Activated T-helper 1 cell treated with anti-CD3 and anti-CD28 coated beads, Interleukin-2, amount 50 U/mL, for 16 hours (primary cell): ENCODE measurements at places on chromosomes 4 and X.

DNA sequence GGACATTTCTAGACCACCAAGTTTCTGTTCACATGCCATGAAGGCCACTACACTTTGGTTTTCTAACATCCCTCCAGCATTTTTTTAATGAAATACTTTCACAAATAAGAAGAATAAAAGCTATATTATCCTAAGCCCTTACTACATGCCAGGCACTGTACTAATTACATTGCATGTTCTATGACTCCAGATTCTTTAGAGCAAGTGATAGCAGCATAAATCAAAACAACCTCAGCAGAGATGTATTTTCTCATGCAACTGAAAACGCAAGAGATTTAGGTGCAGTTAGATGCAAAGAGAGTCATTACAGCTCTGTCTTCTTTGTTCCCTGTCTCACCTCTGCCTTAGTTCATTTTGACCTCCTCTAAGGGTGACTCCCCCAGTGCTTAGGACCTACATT lies 230.0 kb downstream of the LDB2 start:
- DNase-seq, result no peak

GRCh38 chr4:184817494-184818215 lies 8.1 kb downstream of the ACSL1 start:
- DNase-seq, result no peak

DNA sequence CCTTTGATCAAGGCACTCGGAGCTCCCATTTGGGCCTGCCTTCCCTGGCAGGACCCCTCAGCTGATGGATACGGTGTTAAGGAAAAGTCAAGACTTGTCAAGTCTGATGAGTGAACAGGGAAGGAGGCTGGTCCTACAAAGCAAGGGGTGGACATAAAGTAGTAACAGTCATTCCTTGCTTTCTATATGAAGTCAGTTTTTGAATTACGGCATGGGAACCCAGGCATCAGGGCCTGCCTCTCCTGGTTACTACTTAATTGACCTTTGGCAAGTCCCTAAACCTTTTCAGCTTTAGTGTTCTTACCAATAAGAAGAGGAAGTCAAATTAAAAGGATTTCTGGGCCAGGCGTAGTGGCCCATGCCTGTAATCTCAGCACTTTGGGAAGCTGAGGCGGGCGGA lies 7.0 kb downstream of the CHST7 start:
- DNase-seq, result no peak

DNA sequence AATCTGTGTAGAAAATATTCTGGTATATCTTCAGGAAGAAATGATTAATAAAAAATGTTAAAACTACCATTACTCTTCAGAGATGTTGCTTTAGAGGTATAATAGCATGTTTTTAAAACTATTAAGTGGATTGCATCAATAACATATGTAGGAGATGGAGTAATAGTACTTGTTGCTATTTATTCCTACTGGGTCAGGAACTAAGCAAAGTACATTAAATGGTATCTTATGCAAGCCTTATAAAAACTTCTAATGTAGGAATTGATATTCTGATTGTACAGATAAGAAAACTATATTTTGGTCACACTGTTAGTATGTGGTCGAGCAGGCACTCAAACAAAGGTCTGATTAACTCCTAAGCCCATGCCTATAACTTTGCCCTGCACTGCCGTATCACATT lies 31.4 kb upstream of the PDLIM5 start:
- DNase-seq, result no peak

GRCh38 chr4:55458611-55459010 lies 62.9 kb downstream of the TMEM165 start:
- no peak for DNase-seq

DNA sequence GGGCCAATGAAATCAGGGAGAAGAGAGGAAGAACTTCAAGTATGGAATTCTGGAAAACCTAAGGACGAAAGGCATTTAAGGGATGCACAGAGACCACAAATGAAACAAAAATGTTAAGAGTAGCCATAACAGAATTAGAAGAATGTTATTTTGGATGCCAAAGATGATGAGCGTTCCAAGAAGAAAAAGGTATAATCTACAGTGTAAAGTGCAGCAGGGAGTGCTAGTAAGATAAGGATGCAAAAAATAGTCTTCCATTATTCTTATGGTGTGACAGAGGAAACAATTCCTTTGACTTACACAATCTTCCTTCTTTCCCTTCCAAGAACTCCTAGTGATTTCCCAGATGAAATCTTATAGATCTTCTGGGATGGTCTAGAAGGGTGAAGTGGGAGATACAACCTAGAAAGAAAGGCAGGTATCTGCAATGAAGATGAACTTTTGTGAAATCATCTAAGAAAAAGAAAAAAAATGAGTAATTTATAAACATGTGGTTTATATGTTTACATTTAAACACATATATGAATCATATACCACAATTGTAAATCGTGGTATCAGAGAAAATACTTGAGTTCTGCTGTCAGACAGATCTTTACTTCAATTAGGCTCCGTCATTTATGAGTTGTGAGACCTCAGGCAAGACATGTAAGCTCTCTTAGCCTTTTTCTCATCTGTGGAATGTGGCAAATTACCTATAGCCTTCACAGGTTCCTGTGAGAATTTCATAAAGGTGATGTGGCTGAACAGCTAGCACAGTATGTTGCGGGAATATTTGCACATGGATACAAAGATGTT lies 8.1 kb downstream of the MORF4L2 start:
- DNase-seq, result no peak

- no peak for DNase-seq
These were observed 192.0 kb downstream of the PCDH7 start for GRCh38 chr4:30912098-30912714.

DNA sequence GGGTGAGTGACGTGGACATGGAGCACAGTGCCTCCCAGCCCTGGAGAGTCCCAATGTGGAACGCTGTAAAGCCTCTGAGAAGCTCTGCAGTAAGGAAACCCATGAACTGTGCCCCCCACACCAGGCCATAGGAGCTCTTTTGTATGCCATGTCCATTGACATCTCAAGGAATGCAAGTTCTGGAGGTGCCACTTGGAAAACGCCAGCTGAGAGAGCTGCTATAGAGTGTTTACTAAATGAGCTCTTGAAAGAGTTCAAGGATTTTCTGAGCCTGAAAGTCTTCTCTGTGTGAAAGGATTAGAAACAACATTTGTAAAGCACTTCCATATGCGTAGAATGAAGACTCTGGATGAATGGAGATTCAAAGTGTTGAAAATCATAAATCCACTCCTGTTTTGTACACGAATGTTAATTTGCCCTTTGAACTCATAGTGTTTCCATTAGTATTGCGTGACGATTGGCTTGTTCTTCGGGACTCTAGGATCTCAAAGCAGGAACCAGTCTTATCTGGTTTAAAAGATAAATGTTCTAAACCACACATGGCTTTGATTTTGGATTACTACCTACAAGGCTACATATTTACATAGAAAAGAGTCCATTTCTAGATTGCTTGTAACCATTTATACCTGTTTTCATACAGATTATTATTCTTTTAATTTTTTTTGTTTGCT lies 41.8 kb upstream of the STOX2 start:
- DNase-seq, result no peak

GRCh38 chrX:51860679-51861078 lies 32.7 kb upstream of the MAGED1 start:
- DNase-seq, result no peak

DNA sequence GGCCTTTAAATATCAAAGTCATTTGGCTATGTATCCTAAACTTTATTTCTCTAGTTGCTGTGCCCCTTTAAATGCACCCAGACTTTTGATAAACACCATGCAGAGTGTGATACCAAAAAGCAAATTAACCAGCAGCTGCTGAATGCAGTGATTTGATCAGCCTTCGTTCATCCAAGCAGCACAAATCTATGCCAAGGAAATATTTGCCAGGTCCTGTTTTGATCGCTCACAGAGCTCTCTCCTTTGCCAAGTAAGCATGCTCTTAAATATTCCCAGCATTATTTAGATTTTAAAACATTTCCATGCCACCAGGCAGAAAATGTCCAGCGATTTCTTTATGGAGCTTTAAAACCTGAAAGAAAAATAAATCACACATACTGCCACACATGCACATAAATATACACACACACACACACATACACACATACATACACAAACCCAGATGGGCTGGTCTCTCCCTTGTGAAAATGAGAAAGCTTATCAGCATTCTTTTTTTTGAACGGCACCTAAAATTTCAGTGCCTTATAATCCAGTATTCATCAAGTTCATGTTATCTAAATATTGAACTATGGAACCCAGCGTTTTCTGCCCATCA lies 35.7 kb downstream of the BTC start:
- DNase-seq, result no peak

DNA sequence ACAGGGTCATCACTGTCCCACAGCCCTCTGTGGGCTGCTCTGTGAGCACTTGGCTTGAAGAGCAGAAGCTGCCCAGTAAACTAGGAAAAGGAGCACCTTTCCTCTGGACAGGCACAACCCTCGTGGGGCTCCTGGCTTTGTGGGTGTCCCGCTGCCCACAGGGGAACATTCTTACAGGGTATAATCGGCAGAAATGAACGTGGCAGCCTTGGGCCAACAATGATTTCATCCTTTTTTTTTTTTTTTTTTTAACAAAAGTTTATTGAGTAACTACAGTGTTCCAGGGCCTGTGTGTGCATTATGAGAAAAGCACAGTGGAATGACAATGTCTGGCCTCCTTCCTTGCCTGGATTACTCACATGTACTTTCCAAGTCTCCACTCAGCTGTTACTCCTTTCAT lies 197.2 kb downstream of the PDGFC start:
- no peak for DNase-seq
